ENCODE measurements at places on chromosomes 6 and 20. TPM values are rescaled to one million over a fixed set of nuclear protein-coding genes. Genes with fewer than 3 reads are reported as not detected.

The PTCRA gene
- not detected for polyA plus RNA-seq

DNA sequence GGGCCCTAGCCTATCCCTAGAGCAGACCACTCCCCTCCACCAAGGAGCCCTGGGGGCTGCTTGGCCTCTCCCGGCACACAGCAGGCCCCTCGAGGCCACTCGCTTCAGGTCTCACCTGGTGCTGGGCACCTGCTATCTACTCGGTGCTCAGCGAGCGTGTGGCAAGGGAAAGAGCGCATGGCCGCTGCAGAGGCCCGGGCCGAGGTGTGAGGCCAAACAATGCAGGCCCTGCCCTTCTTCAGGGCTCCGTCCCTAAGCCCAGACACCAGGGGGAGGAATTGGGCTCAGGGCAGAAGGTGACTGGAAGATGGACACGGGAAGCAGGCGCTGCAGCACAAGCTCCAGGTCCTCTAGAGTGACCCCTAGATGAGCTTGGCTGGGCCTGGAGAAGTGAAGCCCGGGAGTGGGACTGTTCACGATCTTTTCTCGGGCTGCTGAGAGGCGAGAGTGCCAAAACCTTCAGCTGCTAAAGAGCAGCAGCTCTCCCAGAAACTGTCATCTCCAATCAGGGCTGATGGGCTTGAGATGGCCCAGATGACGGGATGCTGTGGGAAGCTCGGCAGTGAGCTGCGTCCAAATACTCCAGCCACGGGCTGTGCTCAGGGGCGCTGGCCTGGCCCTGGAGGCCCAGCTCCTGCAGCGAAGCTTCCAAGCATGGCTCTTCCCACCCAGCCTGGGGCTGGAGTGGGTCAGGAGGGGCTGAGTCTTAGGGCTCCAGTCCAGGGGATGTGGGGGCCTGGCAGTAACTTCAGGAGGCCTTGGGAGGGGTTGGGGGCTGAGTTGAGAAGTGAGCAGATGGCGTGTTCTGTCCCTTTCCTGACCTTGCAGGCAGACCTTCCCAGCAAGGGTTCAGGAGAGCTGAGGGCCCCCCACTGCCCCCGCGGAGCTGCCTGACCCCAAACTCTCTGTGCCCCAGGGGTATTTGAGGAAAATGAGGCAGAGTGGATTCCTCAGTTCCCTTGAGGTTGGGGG is 43.7 kb downstream of the APCDD1L start:
- peak; percentile 98 for DNase-seq

- DNase-seq: no peak
Observed at GRCh38 chr6:109687271-109687761, 3.7 kb downstream of the AK9 start.

The CTAGE9 gene
- not detected for polyA plus RNA-seq

- DNase-seq: no peak
Observed at GRCh38 chr6:147522597-147522996, 14.1 kb downstream of the SAMD5 start.

The FAM209B gene
- polyA plus RNA-seq: 0.48 TPM

DNA sequence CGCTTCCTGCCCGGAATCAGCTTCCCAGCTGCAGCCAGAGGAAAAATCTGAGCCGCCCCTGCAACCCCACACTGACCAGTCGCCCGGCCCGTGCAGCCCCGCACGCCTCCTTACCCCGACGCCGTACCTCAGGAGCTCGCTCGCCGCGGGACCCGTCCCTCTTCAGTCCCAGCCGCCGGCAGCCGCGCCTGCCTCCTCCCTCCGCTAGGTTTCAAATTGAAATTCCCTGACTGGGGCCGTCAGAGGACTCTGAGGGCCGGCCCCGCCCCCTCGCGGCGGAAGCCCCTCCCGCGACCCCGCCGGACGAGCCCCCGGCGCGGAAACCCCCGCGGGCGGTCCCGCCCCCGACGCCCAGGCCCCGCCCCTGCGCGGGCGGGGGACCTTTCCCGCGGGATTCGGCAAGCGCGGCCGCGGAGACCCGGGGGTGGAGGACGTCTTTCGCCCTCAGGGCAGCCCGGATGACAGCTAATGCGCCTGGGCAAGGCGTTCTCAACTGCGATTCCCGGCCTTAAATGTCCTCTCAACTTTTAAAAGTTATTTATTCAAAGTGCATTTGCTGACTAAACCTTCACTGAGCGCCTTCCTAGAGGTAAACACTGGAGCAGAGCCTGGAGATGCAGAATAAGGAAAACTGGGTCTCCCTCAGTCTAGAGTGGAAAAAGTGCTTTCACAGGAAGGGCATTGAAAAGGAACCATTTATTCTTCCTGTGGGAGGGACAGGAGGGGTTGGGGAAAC is at the start of gene EPB41L2:
Gene EPB41L2 (minus strand): TSS at position 218 of the 736 bp plus-strand sequence. CDS start 106,760 bp downstream, outside the sequence.
- peak; percentile 89 for DNase-seq

The THBD gene
- polyA plus RNA-seq: 6.1 TPM

DNA sequence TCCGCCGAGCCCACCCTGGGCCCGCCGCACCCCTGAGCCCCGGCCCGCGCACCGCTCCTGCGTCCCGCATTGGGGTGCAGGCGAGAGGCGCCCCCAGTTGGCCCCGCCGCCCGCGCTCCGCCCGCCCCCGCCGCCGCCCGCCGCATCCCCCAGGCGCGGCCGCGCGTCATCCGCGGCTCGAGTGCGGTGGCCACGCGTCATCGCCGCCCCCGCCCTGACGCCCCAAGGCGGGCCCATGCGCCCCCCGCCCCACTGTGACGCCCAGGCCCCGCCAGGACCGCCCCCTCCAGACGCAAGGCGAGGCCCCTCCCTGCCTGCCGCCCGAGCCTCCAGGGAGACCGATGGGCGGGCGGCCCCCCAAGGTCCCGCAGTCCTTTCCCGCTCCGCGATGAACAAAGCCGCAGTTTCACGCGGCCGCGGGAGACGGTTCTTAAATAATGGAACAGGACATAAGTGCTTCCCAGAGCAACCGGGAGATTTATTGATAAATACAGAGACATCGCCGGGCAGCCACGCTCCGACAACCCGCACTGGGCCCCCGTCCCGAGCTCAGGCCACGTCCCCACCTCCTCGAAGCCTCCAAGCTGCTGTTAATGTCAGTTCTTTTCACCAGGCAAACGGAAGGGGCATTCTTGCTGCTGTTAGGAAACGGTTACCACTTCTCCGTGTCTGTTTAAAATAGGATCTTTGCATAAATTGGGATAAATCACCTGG is at the start of gene ANKRD60:
Gene ANKRD60 (minus strand): TSS at position 170 of the 714 bp plus-strand sequence. CDS start 0 bp downstream, at position 170.
- no peak for DNase-seq

DNA sequence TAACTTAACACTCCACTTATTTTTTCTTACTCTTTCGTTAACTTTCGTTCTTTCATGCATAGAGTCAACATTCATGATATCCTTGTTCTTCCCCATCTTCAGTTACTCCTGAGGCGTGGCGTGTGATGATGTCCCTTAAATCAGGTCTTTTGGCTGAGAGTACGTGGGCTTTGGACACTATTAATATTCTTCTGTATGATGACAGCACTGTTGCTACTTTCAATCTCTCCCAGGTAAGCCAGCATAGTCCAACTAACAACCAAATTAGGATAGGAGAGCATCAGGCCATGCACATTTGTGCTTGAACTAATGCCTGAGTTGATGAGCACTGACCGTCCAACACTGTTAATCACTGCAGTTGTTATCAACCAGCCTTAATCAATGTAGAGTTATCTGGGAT is 119.6 kb downstream of the TMEM242 start:
- no peak for DNase-seq
